Stimulated activated CD4-positive, alpha-beta T cell treated with anti-CD3 and anti-CD28 coated beads, TNF-alpha, amount 100 ng/mL, for 48 hours (primary cell): ENCODE measurements at places on chromosomes 7 and 10.

DNA sequence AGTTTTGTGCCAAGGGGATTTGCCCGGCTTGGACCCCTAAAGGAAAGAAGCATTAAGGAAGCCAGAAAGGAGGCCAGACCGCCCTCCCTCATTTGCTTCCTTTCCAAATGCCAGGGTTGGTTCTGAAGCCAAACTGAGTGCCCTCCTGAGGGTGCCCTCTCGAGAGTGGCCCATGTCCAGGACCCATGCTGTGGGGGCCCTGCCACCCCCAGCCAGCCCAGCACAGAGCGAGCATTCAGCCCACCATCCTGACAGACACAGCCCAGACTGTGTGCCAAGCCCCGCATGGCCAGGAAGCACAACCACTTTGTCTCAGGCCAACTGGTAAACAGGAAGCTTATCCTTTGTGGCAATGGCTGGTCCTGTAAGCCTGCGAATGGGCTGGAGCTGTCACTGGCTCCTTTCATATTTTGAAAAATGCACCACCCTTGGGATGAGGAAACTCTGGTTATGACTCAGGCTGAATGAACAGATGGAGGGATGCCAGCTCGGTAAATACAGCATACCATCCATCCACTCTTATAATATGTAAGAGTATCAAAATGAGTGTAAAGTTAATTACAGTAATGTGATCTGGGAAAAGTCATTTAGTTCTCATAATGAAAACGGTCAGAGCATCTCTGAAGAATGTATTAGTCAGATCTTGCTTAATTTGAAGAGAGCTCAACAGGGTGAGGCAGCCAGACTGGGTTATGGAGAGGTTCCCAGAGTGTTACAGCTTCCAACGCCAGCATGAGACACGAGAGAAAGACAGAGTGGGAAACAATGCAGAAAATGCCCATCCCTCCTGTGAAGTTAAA lies 65.0 kb downstream of the STK17A start:
- DNase-seq: peak; percentile 55

DNA sequence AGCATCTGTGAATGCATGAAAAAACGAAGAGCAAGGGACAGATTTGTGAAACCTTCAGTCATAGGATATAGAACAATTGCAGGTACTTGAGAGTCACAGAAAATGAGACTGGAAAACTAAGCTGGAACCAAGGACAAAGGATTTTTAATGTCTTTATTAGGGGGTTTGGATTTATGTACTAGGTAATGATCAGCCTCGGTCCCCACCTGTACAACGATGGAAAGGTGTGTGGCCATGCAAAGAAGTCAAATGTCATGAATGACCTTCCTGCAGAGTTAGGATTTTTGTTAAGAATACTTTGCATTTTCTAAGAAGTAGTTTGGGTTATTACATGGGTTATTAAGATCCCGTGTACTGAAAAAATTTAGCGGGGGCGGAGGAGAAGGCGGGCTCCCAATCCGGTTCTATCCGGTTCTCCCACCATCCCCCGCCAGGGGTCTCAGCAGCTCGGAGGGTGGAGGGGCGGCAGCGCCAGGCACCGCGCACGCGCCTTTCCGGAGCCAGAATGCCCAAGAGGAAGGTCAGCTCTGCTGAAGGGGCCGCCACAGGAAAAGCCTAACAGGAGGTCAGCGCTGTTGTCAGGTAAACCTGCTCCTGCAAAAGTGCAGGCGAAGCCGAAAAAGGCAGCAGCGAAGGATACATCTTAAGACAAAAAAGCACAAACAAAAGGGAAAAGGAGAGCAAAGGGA lies 327.5 kb upstream of the PLXDC2 start:
- DNase-seq: no peak

DNA sequence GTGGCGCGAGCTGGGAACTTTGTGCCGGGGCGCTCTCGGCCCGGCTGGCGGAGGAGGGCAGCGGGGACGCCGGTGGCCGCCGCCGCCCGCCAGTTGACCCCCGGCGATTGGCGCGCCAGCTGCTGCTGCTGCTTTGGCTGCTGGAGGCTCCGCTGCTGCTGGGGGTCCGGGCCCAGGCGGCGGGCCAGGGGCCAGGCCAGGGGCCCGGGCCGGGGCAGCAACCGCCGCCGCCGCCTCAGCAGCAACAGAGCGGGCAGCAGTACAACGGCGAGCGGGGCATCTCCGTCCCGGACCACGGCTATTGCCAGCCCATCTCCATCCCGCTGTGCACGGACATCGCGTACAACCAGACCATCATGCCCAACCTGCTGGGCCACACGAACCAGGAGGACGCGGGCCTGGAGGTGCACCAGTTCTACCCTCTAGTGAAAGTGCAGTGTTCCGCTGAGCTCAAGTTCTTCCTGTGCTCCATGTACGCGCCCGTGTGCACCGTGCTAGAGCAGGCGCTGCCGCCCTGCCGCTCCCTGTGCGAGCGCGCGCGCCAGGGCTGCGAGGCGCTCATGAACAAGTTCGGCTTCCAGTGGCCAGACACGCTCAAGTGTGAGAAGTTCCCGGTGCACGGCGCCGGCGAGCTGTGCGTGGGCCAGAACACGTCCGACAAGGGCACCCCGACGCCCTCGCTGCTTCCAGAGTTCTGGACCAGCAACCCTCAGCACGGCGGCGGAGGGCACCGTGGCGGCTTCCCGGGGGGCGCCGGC lies 870 bp downstream of the FZD1 start:
- DNase-seq: no peak

- no peak for DNase-seq
These were observed 2.8 kb upstream of the CYP3A4 start for GRCh38 chr7:99786726-99787335.

GRCh38 chr10:18527687-18528086 lies 123.7 kb downstream of the NSUN6 start:
- DNase-seq: no peak

- DNase-seq: no peak
These were observed 282.3 kb downstream of the TFEC start for GRCh38 chr7:115748123-115748738.

- DNase-seq: no peak
These were observed 39.0 kb downstream of the SVIL start for GRCh38 chr10:29595636-29596225.

DNA sequence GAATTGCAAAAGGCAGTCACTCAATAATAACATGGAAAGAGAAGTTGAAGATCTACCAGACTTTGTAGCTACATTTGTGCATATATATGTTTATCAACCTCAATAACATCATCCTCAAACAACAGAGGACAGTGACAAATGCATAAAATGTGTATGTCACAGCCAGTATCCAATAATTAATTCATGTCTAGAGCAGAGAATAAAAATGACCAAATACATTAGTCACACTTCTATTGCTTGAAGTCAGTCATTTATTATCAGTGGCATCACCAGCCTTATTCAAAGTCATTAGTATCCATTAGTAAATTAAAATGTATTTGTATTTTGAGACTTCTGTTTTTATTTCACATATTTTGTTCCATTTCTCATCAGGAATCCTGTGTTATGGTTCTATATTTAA lies 852.8 kb downstream of the XPNPEP1 start:
- no peak for DNase-seq

GRCh38 chr10:117237401-117237991 lies 3.4 kb upstream of the SLC18A2 start:
- DNase-seq: no peak

- DNase-seq: no peak
These were observed 152.4 kb upstream of the NRBF2 start for GRCh38 chr10:62980687-62981086.

DNA sequence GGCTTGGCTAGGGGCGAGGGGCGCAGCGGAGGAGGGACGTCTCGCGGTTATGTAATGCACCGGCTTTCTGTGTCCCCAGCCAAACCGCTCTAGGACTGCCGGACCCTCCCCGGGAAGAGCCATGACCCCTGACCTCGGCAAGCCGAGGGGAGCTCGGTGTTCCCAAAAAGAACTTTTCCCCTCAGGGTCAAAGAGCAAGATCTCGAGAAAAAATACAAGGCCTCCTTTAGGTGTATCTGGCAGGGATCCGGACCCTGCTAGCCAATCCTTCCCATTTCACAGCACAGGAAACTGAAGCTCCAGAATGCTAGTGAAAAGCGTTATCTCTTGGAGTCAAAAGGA lies 590 bp upstream of the SLC16A12 start:
- no peak for DNase-seq

- DNase-seq: no peak
These were observed 78.9 kb downstream of the ALOX5 start for GRCh38 chr10:45452743-45453452.

- no peak for DNase-seq
These were observed 57.6 kb downstream of the ARHGAP22 start for GRCh38 chr10:48547061-48547895.

DNA sequence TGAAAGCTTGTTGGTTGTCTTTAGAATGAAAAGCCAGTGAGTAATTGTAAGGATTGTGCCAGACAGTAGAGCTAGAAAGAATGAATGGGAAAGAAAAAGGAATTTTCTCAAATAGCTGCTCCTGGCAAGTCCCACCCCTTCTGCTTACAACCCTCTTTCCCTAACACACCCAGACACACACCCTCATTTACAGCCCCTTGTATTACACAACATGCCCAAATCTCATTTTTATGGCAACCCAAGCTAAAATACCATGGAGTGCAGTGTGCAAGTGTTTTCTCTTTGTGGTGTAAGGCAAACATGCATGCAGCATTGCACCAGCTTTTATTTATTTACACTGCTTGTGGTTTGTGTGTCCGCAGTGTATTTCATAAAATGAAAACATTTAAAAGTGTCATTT lies 1.5 kb downstream of the PRKAR2B start:
- DNase-seq: no peak

- DNase-seq: no peak
These were observed 287.8 kb downstream of the PHF14 start for GRCh38 chr7:11261470-11261869.

DNA sequence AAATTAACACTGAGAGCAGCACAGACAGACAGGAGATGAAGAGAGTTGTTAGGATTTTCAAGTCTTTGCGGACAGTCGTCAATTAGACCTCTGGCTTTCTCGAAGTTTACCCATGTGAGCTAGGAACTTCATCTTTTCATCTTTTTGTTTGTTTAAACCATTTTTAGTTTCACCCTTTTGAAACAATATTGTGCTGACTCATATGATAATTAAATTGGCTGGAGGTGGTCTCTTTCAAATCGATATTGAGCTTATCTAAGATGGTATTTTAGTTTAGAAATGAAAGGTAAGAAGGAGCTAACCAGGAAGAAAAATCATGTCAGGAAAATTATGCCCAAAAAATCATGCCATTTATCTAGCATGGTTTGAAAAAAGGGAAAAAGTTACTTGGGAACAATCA lies 415.8 kb upstream of the SEMA3A start:
- DNase-seq: no peak

DNA sequence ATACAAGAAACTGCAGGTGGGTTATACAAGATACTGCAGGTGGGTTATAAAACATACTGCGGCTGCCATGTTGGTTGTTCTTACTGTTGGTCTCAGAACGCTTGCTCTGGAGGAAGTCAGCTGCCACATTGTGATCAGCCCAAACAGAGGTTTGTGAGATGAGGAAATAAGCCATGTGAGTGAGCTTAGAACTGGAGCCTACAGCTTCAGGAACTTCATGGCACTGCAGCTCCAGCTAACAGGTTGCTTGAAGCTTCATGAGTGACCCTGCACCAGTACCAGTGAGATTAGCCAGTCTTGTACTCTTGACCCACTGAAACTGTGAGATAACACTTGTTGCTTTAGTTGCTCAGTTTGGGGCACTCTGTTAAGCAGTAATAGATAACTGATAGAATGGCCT lies 74.5 kb upstream of the PRKCQ start:
- DNase-seq: no peak

DNA sequence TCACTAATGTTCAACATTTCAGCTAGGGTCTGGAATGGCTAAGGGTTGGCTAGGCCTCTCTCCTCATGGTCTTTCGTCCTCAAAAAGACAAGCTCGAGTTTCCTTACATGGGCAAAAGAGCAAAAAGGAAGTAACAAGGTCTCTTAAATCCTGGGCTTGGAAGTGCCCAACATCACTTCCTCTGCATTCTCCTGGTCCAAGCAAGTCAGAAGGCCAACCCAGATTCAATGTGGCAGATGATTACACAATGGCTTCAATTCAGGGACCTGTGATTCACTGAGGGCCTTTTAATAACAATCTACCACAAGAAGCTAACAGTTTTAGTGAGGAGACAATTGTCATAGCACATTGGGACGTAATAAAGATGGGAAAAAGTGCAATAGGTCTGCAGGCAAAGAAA lies 4.4 kb upstream of the NUP205 start:
- DNase-seq: no peak

GRCh38 chr7:151448261-151449252 lies 8.6 kb upstream of the CRYGN start:
- DNase-seq: peak; percentile 77

GRCh38 chr10:114271075-114271778 lies 32.2 kb downstream of the VWA2 start:
- no peak for DNase-seq

GRCh38 chr10:8873310-8873709 lies 818.8 kb downstream of the GATA3 start:
- no peak for DNase-seq

GRCh38 chr7:5455581-5456219 lies 32.1 kb upstream of the TNRC18 start:
- no peak for DNase-seq

GRCh38 chr10:100948916-100949315 lies 20.4 kb upstream of the SEMA4G start:
- DNase-seq: no peak

DNA sequence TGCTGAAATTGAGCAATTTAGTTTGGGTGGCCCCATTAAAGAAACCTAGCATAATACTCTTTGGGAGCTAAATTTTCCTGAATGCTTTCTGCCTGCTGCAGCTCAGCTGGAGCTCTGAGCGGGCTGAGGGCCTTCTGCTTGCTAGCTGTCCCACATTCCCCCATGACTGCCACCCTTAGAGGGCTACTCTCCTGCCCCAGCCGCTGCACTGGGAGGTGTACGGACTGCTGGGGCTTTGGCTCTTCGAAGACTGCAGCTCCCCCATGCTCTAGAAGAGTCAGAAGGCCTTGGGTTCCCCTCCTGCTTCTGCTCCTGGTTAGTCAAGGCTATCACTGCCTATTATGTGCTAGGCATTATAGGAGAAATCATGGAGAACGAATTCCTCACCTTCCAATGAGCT lies 31.5 kb downstream of the BLVRA start:
- no peak for DNase-seq

DNA sequence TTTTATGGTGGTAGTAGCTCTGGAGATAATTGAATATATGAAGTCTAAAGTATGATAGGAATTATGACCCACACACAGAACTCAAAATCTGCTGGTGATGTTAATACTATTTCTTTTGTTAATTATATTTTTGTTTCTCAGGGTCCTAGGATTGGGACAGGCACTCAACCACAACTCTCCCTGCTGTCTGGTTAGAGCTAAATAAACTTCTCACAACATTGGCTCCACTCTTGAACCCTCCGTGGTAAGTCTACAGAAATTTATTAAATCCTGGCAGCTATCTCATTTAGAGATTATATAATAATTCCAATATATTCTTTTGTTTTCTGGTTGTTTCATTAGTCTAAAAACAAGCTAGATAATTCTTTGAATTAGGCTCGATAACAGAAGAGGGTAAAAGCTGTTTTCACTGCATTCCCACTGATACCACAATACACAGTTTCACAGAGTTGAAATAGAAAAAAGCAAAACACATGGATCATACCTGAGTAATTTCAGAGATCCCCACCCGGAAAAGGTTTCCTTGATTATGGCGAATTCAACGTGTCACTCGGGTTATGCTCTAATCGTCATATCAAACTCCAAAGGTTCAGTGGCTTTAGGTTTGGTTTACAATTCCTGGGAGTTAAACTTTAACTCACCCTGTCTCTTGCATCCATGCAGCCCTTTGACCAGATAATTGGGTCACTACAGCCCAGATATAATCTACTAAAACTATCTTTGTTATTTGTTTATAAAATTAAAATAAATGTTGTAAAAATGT lies at the start of gene A1CF:
Gene A1CF, minus strand, starts transcription at position 531 of the 763 bp plus-strand sequence. CDS start 25,687 bp downstream, outside the sequence.
- no peak for DNase-seq

GRCh38 chr10:110404413-110404812 lies 93.3 kb upstream of the DUSP5 start:
- DNase-seq: no peak
